NCI-H748 treated with DMSO at 0.1 percent for 48 hours (cell line): ENCODE measurements at places on chromosomes 4 and X.

- DNase-seq, result peak; percentile 76
These were observed at the start of gene PCSK1N for GRCh38 chrX:48835524-48836329. Gene PCSK1N (minus strand): TSS chrX:48835610. CDS start chrX:48835532, 78 bp downstream.

DNA sequence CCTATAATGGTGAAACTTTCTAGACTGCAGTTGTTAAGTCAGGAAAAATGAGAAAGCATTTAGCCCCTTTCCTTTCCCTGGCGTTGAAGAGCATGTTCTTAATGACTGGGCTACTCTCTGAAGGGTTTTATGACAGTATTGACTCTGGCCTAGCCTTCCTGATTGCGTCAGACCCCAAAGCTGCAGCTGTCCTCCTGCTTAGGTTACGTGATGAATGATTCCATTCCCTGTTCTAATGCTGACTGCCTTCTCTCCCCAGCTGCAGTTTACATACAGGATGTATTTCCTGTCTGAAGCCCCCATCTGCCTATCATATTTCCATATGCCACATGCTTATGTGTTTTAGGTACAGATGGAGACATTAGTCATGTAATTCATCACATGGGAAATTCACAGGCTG, 105.8 kb upstream of the EGFL6 start:
- DNase-seq, result peak; percentile 62

DNA sequence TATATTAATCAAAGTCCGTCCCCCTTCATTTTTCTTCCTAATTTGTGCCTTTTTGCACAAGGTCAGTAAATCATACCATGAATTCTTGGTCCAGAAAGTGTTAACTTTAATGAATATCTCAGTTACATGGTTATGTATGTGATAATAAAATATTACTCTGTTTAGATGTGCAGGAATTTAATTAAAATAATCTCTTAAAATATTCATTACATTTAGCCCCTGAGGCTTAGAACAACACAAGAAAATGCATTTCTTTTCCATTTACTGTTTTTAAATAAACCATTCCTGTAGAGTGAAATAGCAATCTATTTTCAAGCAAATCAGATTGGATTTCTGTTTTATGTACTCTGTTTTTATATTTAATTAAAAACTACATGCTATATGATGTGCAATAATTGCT, 17.6 kb downstream of the MAB21L2 start:
- no peak for DNase-seq

DNA sequence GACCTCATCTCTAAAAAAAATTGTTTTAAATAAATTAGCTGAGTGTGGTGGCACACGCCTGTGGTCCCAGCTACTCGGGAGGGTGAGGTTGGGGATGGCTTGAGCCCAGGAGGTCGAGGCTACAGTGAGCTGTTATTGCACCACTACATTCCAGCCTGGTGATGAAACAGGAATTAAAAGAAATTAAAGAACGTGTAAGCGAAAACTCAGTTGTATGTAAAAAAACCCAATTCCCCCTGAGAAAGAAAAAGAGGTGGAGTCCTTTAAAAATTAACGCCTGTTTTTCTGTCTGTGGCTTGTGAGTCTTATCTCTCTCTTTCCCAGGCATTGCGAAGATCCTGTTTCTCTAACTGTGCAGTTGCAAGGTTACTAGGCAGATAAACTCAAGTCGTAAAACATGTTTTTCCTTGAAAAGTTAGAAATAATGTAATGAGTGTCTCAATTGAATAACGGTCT, 22.1 kb downstream of the EPGN start:
- DNase-seq, result no peak

- no peak for DNase-seq
These were observed 191.6 kb upstream of the GALNTL6 start for GRCh38 chr4:171621646-171622045.
